ENCODE measurements at places on chromosomes 16 and 17.

DNA sequence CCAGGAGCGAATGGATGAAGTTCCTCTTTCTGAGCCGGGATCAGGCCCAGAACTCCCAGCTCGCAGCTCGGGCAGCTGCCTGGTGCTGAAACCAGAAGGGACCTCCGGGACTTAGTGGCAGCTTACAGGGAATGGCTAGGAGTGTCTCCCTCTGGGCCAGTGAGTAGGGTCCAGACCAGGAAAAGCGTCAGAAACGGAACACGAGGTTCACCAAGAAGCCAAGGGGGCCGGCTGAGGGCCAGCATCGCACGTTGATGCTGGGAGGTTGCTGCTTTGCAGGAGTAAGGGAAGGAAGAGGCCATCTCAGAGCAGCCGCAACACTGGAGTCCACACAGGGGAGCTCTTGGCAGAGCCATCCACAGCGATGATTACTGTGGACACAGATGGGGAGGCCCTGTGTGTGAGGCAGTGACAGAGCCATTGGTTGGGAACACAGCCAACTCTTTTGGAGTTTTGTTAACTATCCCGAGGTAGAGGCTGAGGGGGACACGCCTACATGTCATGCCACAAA is 74.0 kb upstream of the CREBBP start:
- DNase-seq = no peak

DNA sequence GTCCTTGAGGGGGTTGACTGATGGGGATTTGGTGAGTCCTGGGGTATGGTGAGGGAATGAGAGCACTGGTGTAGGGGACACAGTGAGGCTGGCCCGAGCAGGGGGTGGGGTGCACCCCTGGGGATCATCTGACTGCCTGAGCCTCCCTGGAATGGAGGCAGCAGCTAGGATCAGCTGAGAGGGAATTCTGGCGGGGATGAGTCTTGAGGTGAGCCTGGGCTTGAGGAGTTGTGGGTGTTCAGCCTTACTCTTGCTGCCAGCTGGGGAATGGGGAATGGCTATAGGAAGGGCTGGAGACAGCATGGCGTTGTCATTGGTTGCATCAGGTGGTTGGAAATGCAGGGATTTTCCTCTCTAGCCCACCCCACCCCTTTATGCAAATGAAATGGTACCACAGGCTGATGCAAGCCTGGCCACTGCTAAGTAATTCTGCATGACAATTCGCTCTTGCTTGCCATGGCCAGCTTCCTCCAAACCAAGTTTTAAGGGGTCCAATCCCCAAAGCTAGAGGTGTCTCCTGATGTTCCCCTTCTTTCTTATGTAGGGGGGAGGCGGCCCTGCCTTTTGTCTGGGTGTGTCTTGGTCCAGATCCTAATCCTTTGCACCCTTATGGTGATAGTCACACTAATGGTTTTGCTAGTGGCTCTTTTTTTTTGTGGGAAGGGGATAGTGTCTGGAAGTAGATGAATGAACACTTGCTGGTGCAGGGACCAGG is 7.5 kb downstream of the NFE2L1 start:
- no peak for DNase-seq

- no peak for DNase-seq
Observed at GRCh38 chr17:69417545-69418483, 3.3 kb downstream of the MAP2K6 start.

DNA sequence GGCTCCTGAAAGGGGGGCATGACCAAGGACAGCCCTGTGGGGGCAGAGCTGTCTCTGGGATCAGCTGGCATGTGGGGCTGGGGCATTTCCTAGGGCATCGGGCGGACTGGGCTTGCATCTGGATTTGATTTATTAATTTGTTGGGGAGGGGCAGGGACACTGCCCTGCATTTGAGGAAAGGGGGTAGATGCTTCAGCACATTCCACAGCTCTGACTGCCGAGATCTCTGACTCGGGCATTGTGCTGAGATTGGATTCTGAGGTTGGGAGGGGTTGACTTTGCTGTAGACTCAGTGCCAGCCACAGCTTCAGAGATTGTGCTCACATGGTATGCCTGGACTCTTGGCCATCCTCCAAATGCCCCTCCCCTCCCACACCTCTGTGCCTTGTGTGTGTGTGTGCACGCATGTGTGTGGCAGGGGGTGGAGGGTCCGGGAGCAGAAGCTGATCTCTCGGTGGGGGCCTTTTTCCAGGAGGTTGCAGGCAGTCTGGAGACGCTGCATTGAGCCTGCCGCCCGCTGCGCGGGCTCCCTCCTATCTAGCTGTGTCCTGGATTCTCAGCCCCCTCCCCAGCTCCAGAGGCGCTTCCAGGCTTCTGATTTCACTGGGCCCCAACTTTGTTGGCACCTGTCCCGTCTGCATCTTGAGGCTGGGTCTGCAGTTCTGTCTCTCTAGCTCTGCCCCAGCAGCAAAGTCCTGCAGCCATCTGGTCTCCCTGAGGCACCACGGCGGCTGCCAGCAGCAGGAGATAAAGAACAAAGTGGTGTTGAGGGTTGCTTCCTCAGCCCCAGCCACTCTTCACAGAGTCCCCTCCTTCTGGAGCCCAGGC is 14.9 kb downstream of the IGFBP4 start:
- no peak for DNase-seq

DNA sequence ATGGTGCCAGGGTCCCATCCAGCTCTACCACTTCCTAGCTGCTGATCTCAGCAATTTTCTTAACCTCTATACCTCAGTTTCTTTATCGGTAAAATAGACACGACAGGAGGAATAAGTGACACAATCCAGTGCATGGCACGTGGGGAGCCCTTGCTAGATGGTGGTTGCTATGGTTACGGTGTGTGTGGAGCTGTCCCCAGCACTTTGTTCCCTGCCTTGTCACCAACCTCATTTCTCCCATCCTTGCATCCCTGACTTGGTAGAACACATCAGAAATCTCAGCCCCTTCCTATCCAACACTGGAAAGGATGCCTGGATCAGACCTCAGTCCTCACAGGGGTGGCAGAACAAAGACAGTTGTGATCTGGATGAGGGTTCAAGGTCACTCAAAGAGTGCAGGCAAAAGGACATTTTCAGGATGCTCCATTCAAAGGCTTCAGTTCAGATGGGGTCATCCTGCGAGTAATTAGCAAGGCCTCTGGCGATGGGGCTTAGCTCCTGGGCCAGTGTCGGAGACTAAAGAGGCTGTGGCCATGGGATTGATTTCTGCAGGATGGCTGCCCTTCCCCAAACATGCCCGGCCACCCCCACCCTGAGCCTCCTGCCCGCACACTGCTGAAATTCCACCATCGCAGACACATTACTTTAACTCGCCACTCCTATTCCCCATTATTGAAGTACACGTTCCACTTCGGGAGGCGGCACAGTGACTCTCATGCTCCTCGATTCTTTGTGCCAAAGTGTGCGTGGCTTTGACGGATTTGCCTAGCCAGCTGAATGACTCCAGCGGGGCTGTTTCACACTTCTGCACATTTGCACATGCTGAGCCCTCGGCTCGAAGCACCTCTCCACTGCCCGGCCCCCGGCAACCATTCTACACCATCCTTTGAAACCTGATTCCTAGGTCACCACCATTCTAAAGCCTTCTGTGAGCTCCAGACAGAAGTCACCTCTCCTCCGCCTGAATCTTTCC is 40.3 kb downstream of the WNT3 start:
- DNase-seq = no peak

- DNase-seq = no peak
Observed at GRCh38 chr16:88494335-88495154, 41.5 kb downstream of the ZFPM1 start.

GRCh38 chr17:8188263-8188839 is 1.6 kb downstream of the BORCS6 start:
- DNase-seq = no peak

Data from posterior cingulate gyrus (tissue), 11 donors.